Ascending aorta (tissue), 2 donors: ENCODE measurements at places on chromosomes 13 and 19.

DNA sequence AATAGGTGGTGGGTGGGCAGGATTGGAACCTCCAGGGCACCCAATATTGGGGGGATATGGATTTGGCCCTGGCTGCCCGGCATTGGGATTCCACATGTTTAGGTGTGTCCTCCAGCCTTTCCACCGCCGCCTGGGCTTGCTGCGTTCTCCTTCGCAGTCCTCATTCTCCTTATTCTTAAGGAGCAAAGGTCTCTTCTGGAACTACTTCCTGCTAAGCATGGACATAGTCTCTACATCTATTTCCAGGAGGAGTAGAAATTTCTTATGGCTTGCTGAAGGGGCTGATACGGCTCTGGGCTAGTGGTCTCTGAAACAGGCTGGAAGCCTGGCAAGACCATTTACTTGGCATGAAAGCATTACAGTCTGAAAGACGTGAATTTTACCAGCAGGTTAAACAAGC, 9.2 kb upstream of the FCGBP start:
- no peak for DNase-seq

GRCh38 chr19:55270172-55270942, 9.6 kb downstream of the HSPBP1 start:
- no peak for DNase-seq

DNA sequence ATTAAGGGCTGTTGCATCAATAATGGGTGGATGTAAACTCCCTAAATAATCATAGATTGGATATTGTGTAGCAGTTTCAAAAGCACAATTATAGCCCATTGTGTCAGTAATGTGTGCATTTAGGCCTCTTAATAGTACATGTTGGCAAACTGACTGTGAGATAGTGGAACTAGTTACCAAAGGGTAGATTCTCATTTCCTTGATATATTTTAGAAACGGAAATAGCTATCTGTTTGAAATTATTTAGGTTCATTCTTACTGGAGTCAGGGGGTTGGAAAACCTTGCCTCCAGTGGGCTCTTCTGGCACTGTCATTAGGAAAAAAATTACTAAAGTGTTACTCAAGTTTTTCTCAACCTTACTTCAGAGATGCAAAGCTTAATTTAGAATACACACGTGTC, 1074.9 kb downstream of the PCDH17 start:
- no peak for DNase-seq

- no peak for DNase-seq
These were observed 62.9 kb downstream of the RASA3 start for GRCh38 chr13:114069376-114070097.

DNA sequence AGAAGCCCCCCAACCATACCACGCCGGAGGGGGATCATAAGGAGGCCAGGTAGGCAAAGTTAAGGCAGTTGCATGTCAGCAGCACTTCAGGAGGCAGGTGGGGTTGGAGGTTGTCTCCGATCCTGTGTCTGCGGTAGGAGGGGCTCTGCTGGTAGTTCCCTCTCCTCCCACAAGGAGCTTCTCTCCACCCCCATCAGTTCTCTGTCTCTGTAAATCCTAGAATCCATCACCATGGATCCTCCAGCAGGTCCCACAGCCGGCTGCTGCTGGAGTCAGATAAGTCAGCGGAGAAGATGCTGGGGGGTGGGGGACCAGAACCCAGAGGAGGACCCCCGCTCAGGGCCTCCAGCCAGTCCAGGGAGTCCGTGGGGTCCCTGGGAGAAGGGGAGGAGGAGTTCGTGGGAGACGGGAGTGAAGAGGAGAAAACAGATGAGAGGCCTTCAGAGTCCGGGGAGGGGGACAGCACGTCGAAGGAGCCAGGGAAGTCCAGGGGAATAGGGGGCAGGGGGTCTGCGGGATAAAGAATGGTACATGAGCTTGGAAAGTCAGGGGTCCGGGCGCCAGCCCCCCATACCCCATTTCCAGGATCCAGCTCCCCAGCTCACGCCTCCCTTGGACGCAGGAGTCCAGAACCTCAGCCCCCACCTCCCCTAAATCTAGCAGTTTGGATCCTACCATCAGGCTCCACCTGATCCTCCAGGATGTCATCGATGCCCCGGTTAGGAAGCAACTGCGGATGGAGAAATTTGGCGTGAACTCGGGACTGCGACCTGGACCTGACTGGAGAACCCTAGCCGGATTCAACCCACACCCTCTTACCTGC, 6.3 kb downstream of the MAMSTR start:
- no peak for DNase-seq

DNA sequence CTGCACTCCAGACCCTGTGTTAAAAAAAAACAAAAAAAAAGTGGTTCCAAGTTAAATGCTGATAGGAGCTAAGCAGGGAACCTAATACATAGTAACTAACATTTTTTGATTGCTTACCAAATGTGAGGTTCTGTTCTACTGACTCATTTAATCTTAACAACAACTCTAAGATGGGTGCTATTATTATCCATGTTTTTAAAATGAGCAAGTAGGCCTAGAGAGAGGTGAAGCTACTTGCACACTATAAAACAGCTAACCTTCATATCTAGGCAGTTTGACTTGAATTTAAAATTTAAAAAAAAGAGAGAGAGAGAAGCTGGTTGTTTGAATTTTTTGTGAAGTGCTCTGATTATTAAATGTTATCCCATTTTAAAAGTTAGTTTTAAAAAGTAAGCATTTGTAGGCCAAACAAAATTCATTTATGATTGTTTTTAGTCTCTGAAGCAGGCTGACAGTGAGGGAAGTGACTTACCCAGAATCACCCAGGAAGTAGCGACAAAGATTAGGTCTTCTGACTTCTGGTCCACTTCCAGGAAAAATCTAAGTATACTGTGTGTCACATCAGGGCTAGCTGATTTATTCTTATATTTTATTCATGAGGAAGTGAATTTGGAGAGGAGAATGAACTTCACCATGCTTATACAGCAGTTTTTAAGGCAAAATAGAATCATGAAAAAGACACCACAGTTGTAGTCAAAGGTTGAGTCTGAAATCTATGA, 2.4 kb downstream of the SIGLECL1 start:
- DNase-seq = no peak

- no peak for DNase-seq
These were observed 8.4 kb upstream of the LRG1 start for GRCh38 chr19:4548238-4548584.

- DNase-seq = no peak
These were observed 33.5 kb downstream of the FBN3 start for GRCh38 chr19:8115805-8116396.

GRCh38 chr19:17385878-17386611, 8.0 kb downstream of the CCDC194 start:
- no peak for DNase-seq

GRCh38 chr13:84118839-84119409, 236.7 kb upstream of the SLITRK1 start:
- no peak for DNase-seq

- no peak for DNase-seq
These were observed 55.4 kb upstream of the KCTD4 start for GRCh38 chr13:45256254-45256653.

DNA sequence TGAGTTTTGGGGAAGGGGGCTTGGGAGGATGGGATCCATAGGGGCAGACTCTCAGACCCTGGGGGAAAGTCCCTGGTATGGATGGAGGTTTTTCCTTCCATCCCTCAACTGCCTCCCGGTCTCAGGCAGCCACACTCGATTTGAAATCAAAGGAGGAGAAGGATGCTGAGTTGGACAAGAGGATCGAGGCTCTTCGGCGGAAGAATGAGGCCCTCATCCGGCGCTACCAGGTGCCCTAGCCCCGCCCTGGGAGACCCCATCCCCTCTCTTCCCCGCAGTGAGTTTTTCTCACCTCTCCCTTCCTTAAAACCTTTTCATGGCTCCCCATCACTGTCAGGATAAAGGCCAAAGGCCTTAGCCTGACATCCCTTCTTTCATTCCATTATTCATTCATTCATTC, 2.1 kb downstream of the CCDC9 start:
- no peak for DNase-seq

DNA sequence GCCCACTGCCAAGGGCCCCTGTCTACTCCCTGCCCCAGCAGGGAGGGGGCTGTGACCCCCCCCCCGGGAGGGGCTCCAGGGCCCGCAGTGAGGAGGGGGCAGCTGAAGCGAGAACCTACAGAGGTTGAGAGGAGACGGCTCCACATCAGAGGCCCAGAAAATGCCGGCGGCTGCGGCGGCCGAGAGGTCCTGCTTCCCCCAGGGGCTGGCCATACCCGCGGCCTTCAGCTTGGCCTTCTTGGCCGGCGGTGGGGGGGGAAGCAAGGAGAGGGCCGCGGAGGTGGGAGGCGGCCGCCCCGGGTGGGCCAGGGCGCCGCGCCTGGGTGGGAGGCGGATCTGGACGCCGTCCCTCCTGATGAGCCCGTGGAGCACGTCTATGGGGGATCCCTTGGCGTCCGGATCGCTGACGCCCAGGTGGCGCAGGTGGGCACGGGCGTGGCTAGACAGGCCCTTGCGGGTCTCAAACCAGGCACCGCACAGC, 9.2 kb upstream of the AKAP8L start:
- no peak for DNase-seq

DNA sequence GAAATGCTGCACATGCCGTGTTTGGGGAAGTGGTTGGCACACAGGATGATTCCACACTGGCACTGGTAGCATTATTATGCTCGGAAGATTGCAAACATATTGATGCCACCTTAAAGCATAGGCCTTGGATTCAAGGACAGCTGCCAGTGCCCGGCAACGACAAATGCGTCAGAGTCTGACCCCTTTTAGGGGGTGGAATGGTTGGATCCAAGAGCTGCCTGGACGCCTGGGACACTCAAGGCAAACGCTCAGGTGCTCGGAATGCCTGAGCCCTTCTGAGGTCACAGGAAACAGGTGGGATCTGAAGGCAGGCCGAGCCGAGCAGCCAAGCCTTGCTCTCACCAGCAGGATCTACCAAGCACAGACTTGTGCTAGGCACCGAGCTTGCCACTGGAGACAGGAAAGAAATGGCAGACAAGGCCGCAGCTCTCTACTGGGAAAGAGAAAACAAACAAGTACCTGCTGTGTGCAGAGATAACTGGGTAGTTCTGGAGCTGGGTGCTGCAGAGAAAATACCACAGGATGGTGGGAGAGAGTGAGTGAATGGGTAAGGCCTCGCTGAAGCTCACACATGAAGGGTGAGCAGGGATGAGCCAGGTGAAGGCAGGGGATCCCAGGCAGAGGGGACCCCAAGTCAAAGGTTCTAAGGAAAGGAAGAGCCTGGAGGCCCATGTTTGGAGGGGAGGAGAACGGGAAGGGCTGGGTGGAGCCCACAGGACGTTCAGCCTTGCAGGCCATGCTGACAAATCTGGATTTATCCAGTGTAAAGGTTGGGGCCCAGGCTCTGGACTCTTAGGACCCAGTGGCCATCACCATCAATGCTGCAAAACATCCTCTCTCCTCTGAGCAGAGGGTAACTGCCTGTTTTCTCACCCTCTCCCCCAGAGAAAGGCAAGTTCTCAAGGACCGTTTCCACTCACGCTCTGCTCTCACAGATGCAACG, 9.2 kb downstream of the RANBP3 start:
- no peak for DNase-seq

- no peak for DNase-seq
These were observed 95.1 kb downstream of the CAB39L start for GRCh38 chr13:49348751-49349150.

- DNase-seq = peak; percentile 79
These were observed 2.2 kb downstream of the TJP3 start for GRCh38 chr19:3710265-3710812.

DNA sequence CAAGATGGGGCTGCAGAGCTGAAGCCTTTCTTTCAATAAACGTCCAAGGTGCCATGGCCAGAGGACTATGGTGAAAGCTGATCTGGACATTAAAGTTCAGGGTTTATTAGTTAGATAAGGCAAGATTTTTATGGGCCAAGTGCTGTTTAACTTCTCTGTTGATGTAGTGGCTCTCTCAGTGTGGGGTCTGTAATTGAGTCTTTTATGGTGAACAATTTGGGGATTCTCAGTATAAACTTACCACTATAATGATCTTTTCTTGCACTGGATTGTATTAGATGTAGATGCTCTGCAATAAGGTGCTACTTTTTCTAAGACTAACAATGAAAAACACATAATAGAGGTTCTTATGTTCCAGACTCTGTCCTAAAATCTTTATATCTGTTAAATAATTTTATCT, 190.1 kb upstream of the KLF12 start:
- DNase-seq = no peak

DNA sequence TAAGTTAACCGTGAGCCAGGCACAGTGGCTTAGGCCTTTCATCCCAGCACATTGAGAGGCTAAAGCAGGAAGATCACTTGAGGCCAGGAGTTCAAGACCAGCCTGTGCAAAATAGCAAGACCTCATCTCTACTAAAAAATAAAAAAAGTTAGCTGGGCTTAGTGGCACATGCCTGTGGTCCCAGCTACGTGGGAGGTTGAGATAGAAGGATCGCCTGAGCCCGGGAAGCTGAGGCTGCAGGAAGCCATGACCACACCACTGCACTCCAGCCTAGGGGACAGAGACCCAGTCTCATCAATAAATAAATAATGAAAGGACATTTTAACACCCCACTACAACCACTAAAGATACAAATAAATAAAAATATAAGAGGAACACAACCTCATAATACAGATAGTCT, 21.6 kb downstream of the LSM14A start:
- no peak for DNase-seq

DNA sequence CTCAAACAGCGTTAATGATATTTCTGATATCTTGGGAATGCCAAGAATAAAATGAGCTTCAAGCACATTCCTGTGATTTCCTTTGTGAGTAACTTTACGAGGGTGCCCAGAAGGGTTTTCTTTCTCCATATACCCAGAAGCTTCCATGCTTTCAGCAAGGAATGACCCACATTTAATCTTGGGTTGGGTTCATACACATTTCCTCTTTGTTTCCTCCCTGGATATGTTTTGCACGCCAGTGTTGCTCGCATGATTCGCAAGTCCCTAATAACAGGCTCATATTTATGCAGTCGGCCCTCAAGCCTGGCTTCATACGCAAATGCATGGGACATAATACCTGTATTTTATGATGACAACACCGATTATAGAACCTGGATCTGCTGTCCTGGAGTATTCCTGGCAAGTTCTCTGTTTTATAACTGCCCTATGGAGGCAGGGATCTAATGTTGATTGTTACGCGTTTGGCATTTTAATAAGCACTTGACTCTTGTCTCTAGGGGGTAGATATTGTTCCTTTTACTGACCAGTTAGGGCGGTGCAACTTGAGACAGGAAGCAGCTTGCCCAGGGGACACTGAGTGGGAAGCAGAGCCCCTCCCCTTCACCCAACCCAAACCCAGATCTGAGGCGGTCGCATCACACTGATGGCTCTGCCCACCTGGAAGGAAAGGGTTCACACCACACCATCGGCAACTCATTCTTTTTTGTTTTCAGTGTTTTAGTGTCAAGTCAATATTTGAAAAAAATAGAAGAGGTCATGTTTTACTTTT, 220.4 kb upstream of the SOX1 start:
- no peak for DNase-seq

DNA sequence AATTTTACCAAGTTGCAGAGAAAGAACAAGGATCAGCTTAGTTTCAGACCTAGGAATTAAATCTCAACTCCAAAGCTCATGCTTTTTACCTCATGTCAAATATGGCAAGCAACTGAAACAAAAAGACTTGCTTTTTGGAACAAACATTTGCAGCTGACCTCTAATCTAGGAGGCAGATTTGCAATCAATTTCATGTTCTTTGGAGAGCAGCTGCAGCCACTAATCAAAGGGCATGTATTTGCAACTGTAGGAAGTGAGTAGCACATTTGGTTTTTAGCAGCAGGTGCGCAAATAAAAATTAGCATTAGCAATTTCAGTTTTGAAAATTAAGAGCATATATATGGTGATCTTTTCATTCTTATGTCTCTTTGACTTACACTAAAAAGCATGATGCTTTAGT, 459.3 kb upstream of the SLC10A2 start:
- no peak for DNase-seq

GRCh38 chr13:52459668-52460067, 4.4 kb downstream of the CKAP2 start:
- DNase-seq = no peak
